ENCODE measurements at places on chromosomes 4 and X. TPM values are rescaled to one million over a fixed set of nuclear protein-coding genes. Genes with fewer than 3 reads are reported as not detected.

The NLGN4X gene
- total RNA-seq = 0.03 TPM

The BTC gene
- total RNA-seq = 0.91 TPM

The ZNF718 gene
- 0.40 TPM for total RNA-seq

The CT45A3 gene
- total RNA-seq = 0.29 TPM

The TCEAL6 gene
- total RNA-seq = not detected

The GPR173 gene
- total RNA-seq = not detected

The PABPC1L2A gene
- total RNA-seq = not detected

The DCAF8L2 gene
- total RNA-seq = not detected

The ADH7 gene
- total RNA-seq = not detected

The POLA1 gene
- 10.5 TPM for total RNA-seq

The TMEM154 gene
- total RNA-seq = 0.03 TPM

The RTL5 gene
- 2.2 TPM for total RNA-seq

The SLC38A5 gene
- total RNA-seq = 0.16 TPM

The NRK gene
- not detected for total RNA-seq

The PLAC1 gene
- 0.59 TPM for total RNA-seq

The CLNK gene
- total RNA-seq = not detected

The FMR1NB gene
- not detected for total RNA-seq

The WNK3 gene
- total RNA-seq = 0.11 TPM

The FAM9C gene
- total RNA-seq = not detected

The SMIM10L2A gene
- total RNA-seq = 0.15 TPM

The SLC25A43 gene
- 27.3 TPM for total RNA-seq

The CT45A1 gene
- total RNA-seq = 0.07 TPM

The ZC4H2 gene
- total RNA-seq = 1.9 TPM

The DGAT2L6 gene
- not detected for total RNA-seq

The ADAMTS3 gene
- total RNA-seq = not detected

The GAGE13 gene
- total RNA-seq = not detected

The ABCG2 gene
- total RNA-seq = 18.6 TPM

The GABRG1 gene
- not detected for total RNA-seq

The PAK3 gene
- not detected for total RNA-seq

The RASL11B gene
- 0.20 TPM for total RNA-seq

The FGF5 gene
- total RNA-seq = 0.09 TPM

The IQCM gene
- not detected for total RNA-seq

The SULT1B1 gene
- total RNA-seq = 0.01 TPM

The ITGB1BP2 gene
- total RNA-seq = 0.44 TPM

The LIMCH1 gene
- total RNA-seq = 54.6 TPM

The TRIM60 gene
- total RNA-seq = not detected

The GYG2 gene
- 4.5 TPM for total RNA-seq

The PDGFC gene
- 2.3 TPM for total RNA-seq

All from A549 treated with AZD2906 at 1 μM for 4 hours (cell line).